Fibroblast of mammary gland (primary cell): ENCODE measurements at places on chromosomes 13 and 19.

DNA sequence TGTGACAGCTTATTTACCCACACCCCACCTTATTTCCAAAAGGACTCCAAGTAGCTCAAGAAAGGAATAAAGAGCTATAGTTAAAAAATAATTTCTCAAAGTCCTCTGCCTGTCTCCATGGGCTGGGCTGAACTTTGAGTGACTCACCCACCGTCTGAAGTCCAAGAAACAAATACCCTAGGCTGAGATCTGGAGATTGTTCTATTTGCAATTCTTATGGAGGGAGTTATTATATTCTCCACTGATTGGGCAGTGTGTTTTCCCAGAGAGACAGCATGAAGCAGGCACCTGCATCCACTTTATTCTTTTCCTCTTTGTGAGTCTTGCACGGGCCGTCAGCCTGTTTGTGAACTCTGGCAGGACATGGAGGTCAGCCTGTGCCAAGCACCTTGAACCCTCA lies 63.2 kb downstream of the SHISA2 start:
- no peak for DNase-seq

- peak; percentile 10 for DNase-seq
Measured at GRCh38 chr19:51441410-51442390, 16.6 kb downstream of the SIGLEC8 start.

DNA sequence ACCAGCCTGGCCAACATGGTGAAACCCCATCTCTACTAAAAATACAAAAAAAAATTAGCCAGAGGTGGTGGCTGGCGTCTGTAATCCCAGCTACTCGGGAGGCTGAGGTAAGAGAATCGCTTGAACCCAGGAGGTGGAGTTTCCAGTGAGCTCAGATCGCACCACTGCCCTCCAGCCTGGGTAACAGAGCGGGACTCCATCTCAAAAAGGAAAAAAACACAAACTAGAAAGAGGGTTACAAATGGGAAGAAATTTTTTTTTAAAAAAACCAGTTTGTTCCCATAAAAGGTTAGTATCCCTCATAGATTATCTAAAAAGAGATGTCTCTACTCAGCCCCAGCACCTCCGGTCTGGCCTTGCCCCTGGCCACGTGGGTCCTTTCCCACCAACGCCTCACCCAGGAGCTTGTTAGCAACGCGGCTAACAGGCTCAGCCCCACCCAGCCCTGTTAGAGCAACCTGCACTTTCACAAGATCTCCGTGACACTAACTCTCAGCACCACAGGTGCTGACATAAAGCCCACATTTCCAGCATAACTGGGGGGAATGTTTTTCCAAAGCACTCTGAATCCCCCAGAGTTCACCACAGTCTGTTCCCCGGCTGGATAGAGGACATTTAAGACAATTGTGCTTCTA lies 4.3 kb downstream of the DMKN start:
- no peak for DNase-seq

- DNase-seq: peak; percentile 78
Measured at GRCh38 chr13:46552889-46553520, at the start of gene LRCH1. Gene LRCH1, plus strand, starts transcription at chr13:46553170. Its CDS starts 227 bp downstream, at chr13:46553397.
